ENCODE measurements at places on chromosomes 13 and 19.
A peak's percentile ranks its signal among the peaks of the same experiment; 100 is the strongest.

- H3K4me3 ChIP-seq, result no peak overlapping the region
- H3K27ac ChIP-seq, result no peak overlapping the region
- no peaks in the 10 kb centered on the region for H3K4me1 ChIP-seq
- no peaks in the 10 kb centered on the region for H3K27me3 ChIP-seq
Observed at GRCh38 chr19:28864577-28865042, 348.3 kb downstream of the UQCRFS1 start.

GRCh38 chr13:86397635-86398034 lies 598.4 kb upstream of the SLITRK6 start:
- no peaks in the 10 kb centered on the region for H3K4me1 ChIP-seq
- H3K4me3 ChIP-seq, result no peak overlapping the region
- DNase-seq, result no peak
- H3K27me3 ChIP-seq, result no peaks in the 10 kb centered on the region

DNA sequence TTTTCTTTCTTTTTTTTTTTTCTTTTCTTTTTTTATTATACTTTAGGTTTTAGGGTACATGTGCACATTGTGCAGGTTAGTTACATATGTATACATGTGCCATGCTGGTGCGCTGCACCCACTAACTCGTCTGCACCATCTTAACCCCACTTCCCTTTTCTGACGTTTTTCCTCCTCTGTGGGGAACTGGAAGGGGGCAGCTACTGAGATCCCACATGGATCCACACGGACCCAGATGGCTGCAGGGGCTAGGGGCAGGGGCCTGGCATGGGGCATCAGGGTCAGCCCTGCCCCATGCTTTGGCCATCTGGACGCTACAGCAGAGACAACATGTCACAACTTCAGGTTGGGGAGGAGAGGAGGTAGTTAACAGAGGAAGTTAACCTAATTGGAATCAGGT lies 54.3 kb downstream of the RUBCNL start:
- H3K27me3 ChIP-seq, result no peaks in the 10 kb centered on the region
- no peak overlapping the region for H3K27ac ChIP-seq
- no peak for DNase-seq
- no peak overlapping the region for H3K4me3 ChIP-seq
- no peaks in the 10 kb centered on the region for H3K36me3 ChIP-seq
- H3K4me1 ChIP-seq, result no peaks in the 10 kb centered on the region

DNA sequence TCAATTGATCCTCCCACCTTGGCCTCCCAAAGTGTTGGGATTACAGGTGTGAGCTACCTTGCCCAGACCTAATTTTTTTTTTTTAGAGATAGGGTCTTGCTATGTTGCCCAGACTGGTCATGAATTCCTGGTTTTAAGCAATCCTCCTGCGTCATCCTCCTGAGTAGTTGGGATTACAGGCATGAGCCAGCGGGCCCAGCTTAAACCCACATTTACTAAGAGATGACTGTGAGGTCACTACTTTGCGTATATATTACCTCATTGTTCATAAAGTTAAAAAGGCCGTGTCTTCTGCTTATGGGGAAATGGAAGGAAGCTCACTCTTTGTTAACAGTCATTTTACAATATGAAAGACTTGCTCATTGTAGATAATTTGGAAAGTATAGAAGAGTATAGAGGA lies 39.6 kb upstream of the C1QTNF9 start:
- DNase-seq, result no peak
- no peaks in the 10 kb centered on the region for H3K27me3 ChIP-seq
- no peaks in the 10 kb centered on the region for H3K4me1 ChIP-seq
- no peak overlapping the region for H3K27ac ChIP-seq
- H3K4me3 ChIP-seq, result no peak overlapping the region

DNA sequence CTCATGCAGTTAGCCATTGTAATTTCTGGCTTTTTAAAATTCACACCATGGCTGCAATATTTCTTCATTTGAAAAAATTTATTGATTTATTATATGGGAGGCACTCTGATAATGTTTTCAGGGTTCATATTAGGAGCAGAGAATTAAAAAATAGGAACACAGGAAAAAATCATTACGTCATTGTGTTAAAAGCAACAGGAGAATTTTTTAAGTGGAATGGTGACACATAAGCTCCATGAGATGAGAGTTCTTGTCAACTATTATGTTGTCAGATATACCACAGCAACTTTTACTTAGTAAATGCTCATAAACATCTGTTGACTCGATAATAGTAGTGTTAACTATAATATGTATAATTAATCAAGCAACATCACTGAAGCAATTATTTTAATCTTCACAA lies 400.1 kb downstream of the TDRD3 start:
- no peaks in the 10 kb centered on the region for H3K36me3 ChIP-seq
- no peaks in the 10 kb centered on the region for H3K27me3 ChIP-seq
- no peak overlapping the region for H3K27ac ChIP-seq
- no peak overlapping the region for H3K4me3 ChIP-seq
- no peak for DNase-seq

GRCh38 chr13:57264965-57265364 lies 98.0 kb downstream of the PRR20E start:
- DNase-seq, result no peak
- no peaks in the 10 kb centered on the region for H3K36me3 ChIP-seq
- H3K4me1 ChIP-seq, result no peaks in the 10 kb centered on the region

- DNase-seq, result peak; percentile 66
- peak overlapping the region; percentile 93 for H3K27ac ChIP-seq
- peaks cover 47% of the 10 kb centered on the region for H3K4me1 ChIP-seq
- H3K36me3 ChIP-seq, result no peaks in the 10 kb centered on the region
Observed at GRCh38 chr19:38683393-38684077, 36.1 kb downstream of the ACTN4 start.

DNA sequence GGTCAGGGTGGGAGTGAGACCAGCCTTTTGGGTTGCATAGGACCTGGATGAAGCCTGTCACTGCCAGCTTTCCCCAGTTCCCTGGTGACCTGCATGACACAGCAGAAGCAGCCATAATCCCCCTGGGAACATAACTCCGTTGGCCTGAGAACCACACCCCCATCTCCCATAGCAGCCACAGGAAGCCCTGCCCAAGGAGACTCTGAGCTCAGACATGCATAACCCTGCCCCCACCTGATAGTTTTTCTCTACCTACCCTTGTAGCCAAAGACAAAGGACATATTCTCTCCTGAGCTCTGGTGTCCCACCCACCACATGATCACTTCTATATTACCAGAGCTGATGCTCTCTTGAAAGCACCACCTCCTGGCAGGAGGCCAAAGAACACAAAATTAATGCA lies 413.5 kb upstream of the HTR2A start:
- no peaks in the 10 kb centered on the region for H3K27me3 ChIP-seq
- no peak overlapping the region for H3K27ac ChIP-seq
- no peaks in the 10 kb centered on the region for H3K4me1 ChIP-seq
- H3K36me3 ChIP-seq, result no peaks in the 10 kb centered on the region
- H3K4me3 ChIP-seq, result no peak overlapping the region
- DNase-seq, result peak; percentile 6

GRCh38 chr13:46492946-46493345 lies 60.0 kb upstream of the LRCH1 start:
- no peaks in the 10 kb centered on the region for H3K36me3 ChIP-seq
- no peaks in the 10 kb centered on the region for H3K27me3 ChIP-seq
- no peak overlapping the region for H3K4me3 ChIP-seq
- DNase-seq, result no peak
- no peak overlapping the region for H3K27ac ChIP-seq

DNA sequence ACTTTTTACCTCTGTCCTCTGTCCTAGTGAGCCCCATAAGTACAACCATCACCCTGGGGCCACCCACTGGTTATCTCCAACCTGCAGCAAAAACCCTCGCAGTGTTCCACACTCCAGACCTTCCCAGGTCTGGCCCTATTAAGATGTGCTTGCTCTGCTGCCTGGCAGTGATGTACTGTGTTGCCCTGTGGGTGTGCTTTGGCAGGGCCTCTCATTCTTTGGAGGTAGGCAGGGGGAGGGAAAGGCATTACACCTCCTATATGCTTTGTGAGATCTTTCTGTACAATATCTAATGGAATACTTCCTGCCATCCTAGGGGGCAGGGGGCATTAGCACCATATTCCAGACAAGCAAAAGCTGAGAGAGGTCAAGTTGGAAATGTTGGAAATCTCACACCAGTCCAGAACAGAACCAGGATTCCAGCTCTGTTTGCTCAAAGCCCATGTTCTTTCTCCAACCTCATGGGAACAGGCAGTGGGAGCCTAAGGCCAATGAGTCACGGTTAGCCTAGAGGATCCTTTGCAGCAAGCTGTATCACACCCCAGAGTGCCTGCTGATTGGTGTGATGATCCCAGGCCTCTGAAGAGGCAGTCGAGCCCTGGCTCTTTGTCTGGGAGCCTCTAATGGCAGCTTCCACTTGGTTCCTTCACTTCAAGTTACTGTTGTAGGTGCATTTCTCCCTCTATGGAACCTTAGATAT lies 59.7 kb upstream of the UBL3 start:
- H3K36me3 ChIP-seq, result no peaks in the 10 kb centered on the region
- no peaks in the 10 kb centered on the region for H3K27me3 ChIP-seq
- no peak overlapping the region for H3K4me3 ChIP-seq
- H3K27ac ChIP-seq, result no peak overlapping the region
- no peak for DNase-seq

GRCh38 chr13:109144693-109145437 lies 515.5 kb downstream of the MYO16 start:
- H3K27ac ChIP-seq, result no peak overlapping the region
- H3K4me3 ChIP-seq, result no peak overlapping the region
- H3K27me3 ChIP-seq, result no peaks in the 10 kb centered on the region

GRCh38 chr13:108674771-108675170 lies 45.4 kb downstream of the MYO16 start:
- H3K27ac ChIP-seq, result no peak overlapping the region
- H3K27me3 ChIP-seq, result no peaks in the 10 kb centered on the region
- no peak for DNase-seq
- H3K36me3 ChIP-seq, result no peaks in the 10 kb centered on the region
- no peaks in the 10 kb centered on the region for H3K4me1 ChIP-seq
- no peak overlapping the region for H3K4me3 ChIP-seq

GRCh38 chr13:82766732-82767321 lies 1115.4 kb downstream of the SLITRK1 start:
- no peaks in the 10 kb centered on the region for H3K4me1 ChIP-seq
- H3K4me3 ChIP-seq, result no peak overlapping the region
- H3K27me3 ChIP-seq, result no peaks in the 10 kb centered on the region
- no peak overlapping the region for H3K27ac ChIP-seq
- DNase-seq, result no peak
- H3K36me3 ChIP-seq, result no peaks in the 10 kb centered on the region

- no peaks in the 10 kb centered on the region for H3K36me3 ChIP-seq
- no peak for DNase-seq
- H3K4me3 ChIP-seq, result no peak overlapping the region
- H3K27ac ChIP-seq, result no peak overlapping the region
Observed at GRCh38 chr13:67146523-67147130, 83.5 kb downstream of the PCDH9 start.

- no peaks in the 10 kb centered on the region for H3K4me1 ChIP-seq
- H3K36me3 ChIP-seq, result no peaks in the 10 kb centered on the region
- no peaks in the 10 kb centered on the region for H3K27me3 ChIP-seq
Observed at GRCh38 chr13:71864094-71864985, 2.7 kb downstream of the DACH1 start.

DNA sequence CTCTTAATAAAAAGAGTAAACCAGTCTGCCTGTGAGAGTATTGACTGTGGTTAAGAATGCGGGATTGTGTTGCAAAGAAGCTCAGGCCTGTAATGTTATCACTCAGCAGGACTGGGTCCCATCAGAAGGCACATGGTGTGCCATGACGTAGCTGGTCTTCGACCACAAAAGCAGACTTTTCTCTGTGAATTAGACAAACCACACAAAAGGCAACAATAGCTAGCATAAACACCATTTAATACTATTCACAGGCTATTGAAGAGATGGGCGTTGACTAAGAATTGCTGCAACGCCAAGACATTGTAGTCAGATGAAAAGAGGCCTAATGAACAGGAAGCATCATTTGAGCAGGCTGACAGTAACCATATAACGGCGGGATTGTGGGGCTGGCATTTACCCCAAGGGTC lies 235.6 kb upstream of the SOX21 start:
- H3K27me3 ChIP-seq, result no peaks in the 10 kb centered on the region
- no peaks in the 10 kb centered on the region for H3K4me1 ChIP-seq
- no peak for DNase-seq
- H3K36me3 ChIP-seq, result no peaks in the 10 kb centered on the region
- H3K27ac ChIP-seq, result no peak overlapping the region
- H3K4me3 ChIP-seq, result no peak overlapping the region

DNA sequence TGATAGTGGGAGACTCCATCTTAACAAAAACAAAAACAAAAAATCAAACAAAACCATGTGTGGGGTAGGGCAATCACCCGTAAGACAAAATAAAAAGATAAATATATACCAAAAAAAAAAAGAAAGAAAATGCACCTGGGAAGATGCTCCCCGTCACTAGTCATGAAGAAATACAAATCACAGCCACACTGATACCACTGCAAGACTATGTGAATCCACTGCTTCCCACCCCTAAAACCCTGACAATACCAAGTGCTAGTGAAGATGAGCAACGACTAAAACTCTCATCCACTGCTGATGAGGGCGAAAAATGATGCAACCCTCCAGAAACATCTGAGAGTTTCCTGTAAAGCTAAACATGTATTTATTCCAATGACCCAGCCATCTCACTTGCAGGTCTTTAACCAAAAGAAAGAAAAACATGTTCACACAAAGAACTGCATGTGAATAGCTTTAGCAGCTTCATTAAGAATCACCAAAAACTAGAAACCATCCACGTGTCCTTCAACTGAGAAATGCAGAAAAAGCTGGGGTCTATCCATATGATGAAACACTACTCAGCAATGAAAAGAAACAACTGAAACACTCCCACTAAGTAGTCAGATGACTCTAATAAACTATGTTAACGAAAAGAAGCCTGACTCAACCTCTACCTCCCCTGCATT lies 31.7 kb downstream of the BRD4 start:
- H3K4me1 ChIP-seq, result no peaks in the 10 kb centered on the region
- no peaks in the 10 kb centered on the region for H3K27me3 ChIP-seq
- no peak for DNase-seq
- no peak overlapping the region for H3K4me3 ChIP-seq
- no peak overlapping the region for H3K27ac ChIP-seq

GRCh38 chr19:3625996-3626472 lies 556 bp downstream of the CACTIN start:
- H3K4me3 ChIP-seq, result peak overlapping the region; percentile 87
- 0 out of 2 replicates have a peak, but pooled peaks cover 2% of the 10 kb centered on the region for H3K36me3 ChIP-seq
- H3K4me1 ChIP-seq, result peaks cover 20% of the 10 kb centered on the region
- H3K27ac ChIP-seq, result peak overlapping the region; percentile 81
